ENCODE measurements at places on chromosomes 7 and 10. TPM values are rescaled to one million over a fixed set of nuclear protein-coding genes. Genes with fewer than 3 reads are reported as not detected.

DNA sequence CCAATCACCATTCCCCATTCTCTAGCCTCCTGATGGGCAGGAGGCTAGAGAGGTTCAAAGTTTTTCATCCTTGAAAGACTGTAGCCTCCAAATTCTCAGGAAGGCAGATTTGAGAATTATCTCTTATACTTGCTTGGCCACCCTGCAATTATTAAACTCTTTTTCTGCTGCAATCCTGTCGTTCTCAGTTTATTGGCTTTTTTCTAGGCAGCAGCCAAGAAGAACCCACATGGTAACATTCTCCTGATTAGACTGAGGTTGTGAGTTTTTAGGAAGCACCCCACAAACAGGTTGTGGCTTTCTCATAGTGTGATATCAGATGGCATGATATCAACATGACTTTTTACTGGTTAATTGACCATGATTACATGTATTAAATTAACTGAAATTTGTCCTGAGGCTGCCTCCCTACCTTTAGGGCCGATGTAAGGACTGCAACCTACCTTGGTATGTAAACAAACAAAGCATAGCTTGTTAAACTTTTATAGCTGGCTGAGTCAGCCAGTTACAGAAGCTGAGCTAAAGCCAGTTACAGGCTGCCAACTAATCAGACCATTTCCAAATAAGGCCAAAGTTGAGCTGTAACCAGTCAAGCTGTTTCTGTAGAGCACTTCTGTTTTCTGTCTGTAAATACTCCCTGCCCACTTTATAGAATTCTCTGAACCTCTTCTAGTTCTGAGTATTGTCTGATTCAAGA, 3.2 kb upstream of the ZNF248 start:
- peaks cover 4% of the 10 kb centered on the region for H3K36me3 ChIP-seq
- H3K27ac ChIP-seq: no peak overlapping the region
- H3K4me3 ChIP-seq: no peak overlapping the region
- peaks cover 1% of the 10 kb centered on the region for H3K27me3 ChIP-seq

Gene GALNT17
- total RNA-seq: not detected

GRCh38 chr10:48649349-48649944, 35.2 kb upstream of the WDFY4 start:
- no peaks in the 10 kb centered on the region for H3K4me1 ChIP-seq
- no peak for DNase-seq
- H3K4me3 ChIP-seq: no peak overlapping the region
- H3K27ac ChIP-seq: no peak overlapping the region
- H3K36me3 ChIP-seq: no peaks in the 10 kb centered on the region
- H3K27me3 ChIP-seq: peaks cover 7% of the 10 kb centered on the region

DNA sequence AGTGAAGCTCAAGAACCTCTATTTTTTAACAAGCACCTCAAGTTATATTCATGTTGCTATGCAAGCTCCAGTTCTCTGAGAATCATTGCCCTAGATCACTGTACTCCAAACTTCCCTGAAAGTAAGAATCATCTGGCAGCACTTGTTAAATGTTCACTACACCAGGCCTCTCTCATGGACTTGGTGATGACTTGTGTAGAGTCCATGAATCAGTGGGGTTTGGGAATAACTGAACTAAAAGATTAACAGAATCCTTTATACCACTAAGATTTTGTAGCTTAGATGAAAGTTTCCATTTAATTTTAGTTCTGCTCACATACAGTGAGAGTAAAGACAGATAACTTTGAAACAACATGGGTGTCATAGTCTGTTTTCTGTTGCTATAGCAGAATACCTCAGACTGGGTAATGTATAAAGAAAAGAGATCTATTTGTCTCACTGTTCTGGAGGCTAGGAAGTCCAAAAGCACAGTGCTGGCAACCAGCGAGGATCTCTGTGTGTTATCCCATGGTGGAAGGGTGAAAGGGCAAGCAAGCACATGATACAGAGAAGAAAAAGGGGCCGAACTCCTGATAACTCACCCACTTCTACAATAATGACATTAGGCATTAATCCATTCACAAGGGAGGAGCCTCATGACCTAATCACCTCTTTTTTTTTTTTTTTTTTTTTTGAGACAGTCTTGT, 27.9 kb upstream of the AOAH start:
- peaks cover 10% of the 10 kb centered on the region for H3K4me1 ChIP-seq
- DNase-seq: no peak
- no peaks in the 10 kb centered on the region for H3K36me3 ChIP-seq
- H3K4me3 ChIP-seq: no peak overlapping the region
- H3K27ac ChIP-seq: no peak overlapping the region
- no peaks in the 10 kb centered on the region for H3K27me3 ChIP-seq

DNA sequence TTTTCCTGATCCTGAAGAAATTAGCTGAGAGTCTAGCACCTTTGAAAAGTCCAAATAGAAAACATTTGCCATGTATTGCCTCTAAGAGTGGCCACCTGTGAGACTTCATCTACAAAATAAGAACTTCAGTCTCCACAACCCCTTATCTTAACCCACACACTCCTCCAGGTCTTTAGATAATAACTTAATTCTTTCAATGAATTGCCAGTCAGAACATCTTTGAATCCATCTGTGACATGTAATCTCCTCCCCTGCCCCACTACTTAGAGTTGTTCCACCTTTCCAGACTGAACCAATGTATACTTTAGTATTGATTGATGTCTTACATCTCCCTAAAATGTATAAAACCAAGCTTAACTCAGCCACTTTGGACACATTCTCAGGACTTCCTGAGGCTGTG, 84.4 kb upstream of the FAM171A1 start:
- DNase-seq: no peak
- peaks cover 7% of the 10 kb centered on the region for H3K4me1 ChIP-seq
- H3K27me3 ChIP-seq: peaks cover 28% of the 10 kb centered on the region

- no peaks in the 10 kb centered on the region for H3K36me3 ChIP-seq
- H3K4me1 ChIP-seq: peaks cover 11% of the 10 kb centered on the region
- no peaks in the 10 kb centered on the region for H3K27me3 ChIP-seq
These were observed 106.2 kb downstream of the KAT6B start for GRCh38 chr10:74932648-74933047.

DNA sequence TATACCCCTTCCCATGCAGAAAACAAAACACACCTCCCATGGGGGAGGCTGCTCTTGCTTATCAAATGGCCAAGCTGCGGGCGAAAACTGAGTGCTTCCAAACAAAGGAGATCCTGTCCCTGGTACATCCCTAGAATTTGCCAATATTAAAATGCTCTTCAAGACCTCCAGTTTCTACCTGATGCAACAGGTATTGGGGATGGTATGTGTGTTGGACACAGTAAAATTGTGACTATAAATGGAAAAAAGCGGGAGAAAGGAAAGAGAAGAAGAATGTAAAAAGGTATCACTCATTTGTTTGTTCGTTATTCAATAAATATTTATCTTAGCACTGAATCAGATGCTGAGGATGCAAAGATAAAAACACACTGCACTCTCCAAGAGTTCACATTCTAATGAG, 123.9 kb downstream of the KMT2E start:
- no peaks in the 10 kb centered on the region for H3K27me3 ChIP-seq
- H3K4me3 ChIP-seq: no peak overlapping the region
- peaks cover 16% of the 10 kb centered on the region for H3K36me3 ChIP-seq
- no peak for DNase-seq
- H3K27ac ChIP-seq: no peak overlapping the region

- H3K27me3 ChIP-seq: peaks cover 11% of the 10 kb centered on the region
- no peak overlapping the region for H3K4me3 ChIP-seq
- H3K27ac ChIP-seq: no peak overlapping the region
These were observed 98.3 kb upstream of the C7orf33 start for GRCh38 chr7:148492157-148492860.

DNA sequence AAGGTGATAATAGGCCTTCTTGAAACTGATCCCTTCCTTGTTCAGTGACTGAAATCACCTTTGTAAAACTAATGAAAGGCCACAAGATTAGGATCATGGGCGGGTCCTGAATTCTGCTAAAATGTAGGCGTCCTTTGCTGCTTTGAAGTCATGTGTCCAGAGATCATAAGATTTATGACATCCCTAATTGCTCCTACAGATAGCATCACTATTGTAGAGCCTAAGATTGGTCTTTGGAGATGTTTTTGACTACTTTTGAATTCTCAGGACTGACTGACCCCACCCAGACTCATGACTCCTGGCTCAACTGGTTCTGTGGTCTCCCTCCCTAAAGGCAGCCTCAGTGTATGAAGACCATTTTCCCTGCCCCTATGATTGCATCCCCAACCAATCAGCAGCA, 322.6 kb upstream of the SEMA3D start:
- no peak for DNase-seq
- no peaks in the 10 kb centered on the region for H3K36me3 ChIP-seq
- H3K27ac ChIP-seq: no peak overlapping the region
- H3K27me3 ChIP-seq: no peaks in the 10 kb centered on the region

GRCh38 chr10:132555648-132556575, 18.3 kb downstream of the INPP5A start:
- no peak overlapping the region for H3K27ac ChIP-seq
- DNase-seq: no peak
- no peaks in the 10 kb centered on the region for H3K27me3 ChIP-seq

Gene HPSE2
- total RNA-seq: not detected

DNA sequence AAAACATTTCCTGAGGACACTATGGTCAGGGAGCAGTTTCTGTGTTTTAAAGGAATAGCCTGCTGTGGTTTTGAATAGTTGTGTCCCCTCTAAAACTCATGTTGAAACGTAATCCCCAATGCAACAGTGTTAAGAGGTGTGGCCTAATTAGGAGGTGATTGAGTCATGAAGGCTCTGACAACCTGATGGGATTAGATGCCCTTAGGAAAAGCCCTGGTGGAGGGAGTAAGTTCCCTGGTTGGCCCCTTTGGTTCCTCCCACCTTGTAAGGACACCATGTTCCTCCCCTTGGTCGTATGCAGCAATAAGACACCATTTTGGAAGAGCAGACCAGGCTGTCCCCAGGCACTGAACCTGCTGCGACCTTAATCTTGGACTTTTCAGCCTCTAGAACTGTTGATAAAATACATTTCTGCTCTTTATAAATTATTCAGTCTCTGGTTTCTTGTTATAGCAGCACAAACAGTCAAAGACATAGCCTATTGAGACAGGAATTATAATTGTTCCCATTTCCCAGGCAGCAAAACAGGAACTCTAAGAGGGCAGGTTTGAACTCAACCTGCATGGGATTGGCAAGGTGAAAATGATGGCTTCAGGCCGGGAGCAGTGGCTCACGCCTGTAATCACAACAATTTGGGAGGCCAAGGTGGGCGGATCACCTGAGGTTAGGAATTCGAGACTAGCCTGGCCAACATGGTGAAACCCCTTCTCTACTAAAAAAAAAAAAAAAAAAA, 20.5 kb upstream of the TNS3 start:
- H3K4me1 ChIP-seq: no peaks in the 10 kb centered on the region
- DNase-seq: no peak
- no peaks in the 10 kb centered on the region for H3K36me3 ChIP-seq
- H3K27ac ChIP-seq: no peak overlapping the region
- H3K4me3 ChIP-seq: no peak overlapping the region

- no peak for DNase-seq
- H3K4me3 ChIP-seq: no peak overlapping the region
- H3K36me3 ChIP-seq: no peaks in the 10 kb centered on the region
These were observed 392.9 kb downstream of the SUGCT start for GRCh38 chr7:40527723-40528122.

Gene AGR3
- not detected for total RNA-seq

Gene HPS1
- total RNA-seq: 42.1 TPM

DNA sequence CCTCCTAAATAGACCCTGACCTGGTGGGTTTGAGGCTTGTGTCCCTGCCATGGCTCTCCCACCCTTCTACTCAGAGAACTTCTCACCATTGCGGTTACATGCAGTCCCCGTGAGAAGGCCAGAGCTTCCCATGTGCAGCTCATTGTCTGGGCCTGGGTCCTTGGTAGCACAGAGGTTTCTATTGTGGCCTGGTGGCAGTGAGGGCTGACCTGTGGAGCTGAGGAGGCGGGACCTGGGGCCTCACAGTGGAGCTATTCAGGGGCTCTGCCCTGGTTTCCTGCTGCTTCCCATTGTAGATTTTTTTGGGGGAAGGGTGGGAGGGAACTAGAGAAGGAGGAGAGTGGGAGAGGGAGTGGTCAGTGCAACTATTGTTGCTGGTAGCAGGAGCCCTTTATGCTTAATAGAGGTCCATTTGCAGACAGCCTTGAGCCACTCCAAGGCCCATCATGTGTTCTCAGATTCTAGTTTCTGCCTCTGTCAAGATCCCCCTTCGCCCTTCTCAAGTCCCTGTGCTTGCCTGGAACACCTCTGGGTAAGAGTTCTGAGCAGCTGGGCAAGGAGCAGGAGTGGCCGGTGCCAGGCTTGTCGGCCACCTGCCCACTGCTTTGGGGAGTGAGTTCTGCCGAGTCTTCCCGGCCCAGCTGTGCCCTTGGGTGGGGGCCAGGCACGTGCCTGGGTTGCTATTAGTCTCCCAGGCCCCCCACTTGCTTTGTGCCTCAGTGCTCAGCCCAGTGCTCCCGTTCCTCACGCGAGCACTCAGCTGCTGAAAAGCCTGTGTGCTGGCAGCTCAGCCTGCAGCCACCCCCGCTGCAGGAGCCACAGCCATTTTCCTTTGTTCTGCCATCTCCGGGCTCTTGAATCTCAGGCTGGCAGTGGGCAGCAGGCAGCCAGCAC, 10.7 kb downstream of the TSPAN14 start:
- H3K27me3 ChIP-seq: no peaks in the 10 kb centered on the region
- peaks cover 96% of the 10 kb centered on the region for H3K4me1 ChIP-seq
- peaks cover 15% of the 10 kb centered on the region for H3K36me3 ChIP-seq
- DNase-seq: peak; percentile 57

Gene DNAJC12
- total RNA-seq: 11.5 TPM

Gene NOM1
- 29.2 TPM for total RNA-seq

- no peaks in the 10 kb centered on the region for H3K4me1 ChIP-seq
- H3K27me3 ChIP-seq: no peaks in the 10 kb centered on the region
- no peak overlapping the region for H3K27ac ChIP-seq
- no peak for DNase-seq
These were observed 233.1 kb downstream of the CCDC3 start for GRCh38 chr10:12768156-12769100.

- no peak overlapping the region for H3K27ac ChIP-seq
- no peak for DNase-seq
- no peak overlapping the region for H3K4me3 ChIP-seq
- no peaks in the 10 kb centered on the region for H3K36me3 ChIP-seq
- H3K27me3 ChIP-seq: no peaks in the 10 kb centered on the region
- no peaks in the 10 kb centered on the region for H3K4me1 ChIP-seq
These were observed 233.1 kb upstream of the FZD8 start for GRCh38 chr10:35875016-35875676.

DNA sequence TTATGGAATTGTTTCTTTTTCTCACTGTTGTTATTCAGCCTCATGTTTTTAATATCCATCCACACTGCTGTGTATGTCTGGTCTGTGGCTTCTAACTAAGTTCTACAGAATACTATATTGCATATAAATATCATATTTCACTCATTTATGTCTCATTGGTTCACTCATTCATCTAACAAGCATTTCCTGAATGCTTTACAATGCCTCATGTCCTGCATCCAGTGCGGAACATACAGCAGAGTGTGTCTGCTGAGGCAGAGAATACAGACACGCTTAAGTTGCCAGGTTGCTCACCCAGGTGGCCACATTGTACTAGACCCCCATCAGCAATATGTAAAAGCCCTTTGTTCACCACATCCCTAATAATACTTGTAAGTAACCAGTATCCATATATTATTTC, 111.8 kb upstream of the CNTNAP2 start:
- H3K27ac ChIP-seq: no peak overlapping the region
- no peaks in the 10 kb centered on the region for H3K4me1 ChIP-seq
- no peaks in the 10 kb centered on the region for H3K27me3 ChIP-seq

Gene NPC1L1
- total RNA-seq: 0.07 TPM
